SJCRH30 (cell line): ENCODE measurements at places on chromosomes 6 and 20. TPM values are rescaled to one million over a fixed set of nuclear protein-coding genes. Genes with fewer than 3 reads are reported as not detected.

The GSTA2 gene
- total RNA-seq, result not detected in 2 replicates

The TMC2 gene
- total RNA-seq, result 0.15 and 0.24 TPM in 2 replicates

The OTOR gene
- not detected in 2 replicates for total RNA-seq

The PDYN gene
- total RNA-seq, result not detected in 2 replicates

The ADTRP gene
- total RNA-seq, result not detected in 2 replicates

The VGLL2 gene
- 5.7 and 7.0 TPM in 2 replicates for total RNA-seq

The FAM83C gene
- total RNA-seq, result 0.10 TPM in 1 of 2 replicates, not detected in the other

The KHDC1L gene
- total RNA-seq, result not detected in 2 replicates

The NHLRC1 gene
- total RNA-seq, result not detected in 2 replicates

The SLC17A1 gene
- total RNA-seq, result not detected in 2 replicates

The BMP5 gene
- total RNA-seq, result 61.2 and 72.3 TPM in 2 replicates

The GINS1 gene
- total RNA-seq, result 76.4 and 85.0 TPM in 2 replicates

The HTR1E gene
- total RNA-seq, result not detected in 2 replicates

The BEND3 gene
- total RNA-seq, result 7.1 and 7.3 TPM in 2 replicates

The C20orf144 gene
- total RNA-seq, result 0.38 and 0.42 TPM in 2 replicates
